Hypothalamus (tissue), 51 donors: ENCODE measurements at places on chromosomes 6 and 20.
A peak's percentile ranks its signal among the peaks of the same experiment; 100 is the strongest.

GRCh38 chr6:35148167-35148741 is 7.1 kb upstream of the TCP11 start:
- DNase-seq: no peak

DNA sequence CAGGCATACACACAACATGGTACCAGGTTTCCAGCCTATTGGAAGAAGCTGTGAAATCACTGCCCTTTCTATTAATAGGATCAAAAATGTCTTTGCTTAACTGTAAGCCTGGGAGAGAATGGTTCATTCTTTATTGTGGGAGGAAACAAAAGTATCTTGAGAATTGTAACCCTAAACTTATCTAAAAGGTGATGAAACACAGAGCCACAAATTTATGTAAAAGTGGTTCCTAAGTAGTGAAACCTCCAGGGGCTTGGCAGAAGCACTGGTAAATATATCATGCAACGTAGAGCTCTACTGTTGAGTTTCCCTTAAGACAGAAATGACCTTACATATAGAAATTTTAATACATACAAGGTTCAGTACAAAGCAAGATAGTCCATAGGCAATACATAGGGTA is 17.2 kb upstream of the NOX3 start:
- DNase-seq: no peak

GRCh38 chr6:143333081-143333480 is 117.4 kb downstream of the ADAT2 start:
- DNase-seq: no peak

DNA sequence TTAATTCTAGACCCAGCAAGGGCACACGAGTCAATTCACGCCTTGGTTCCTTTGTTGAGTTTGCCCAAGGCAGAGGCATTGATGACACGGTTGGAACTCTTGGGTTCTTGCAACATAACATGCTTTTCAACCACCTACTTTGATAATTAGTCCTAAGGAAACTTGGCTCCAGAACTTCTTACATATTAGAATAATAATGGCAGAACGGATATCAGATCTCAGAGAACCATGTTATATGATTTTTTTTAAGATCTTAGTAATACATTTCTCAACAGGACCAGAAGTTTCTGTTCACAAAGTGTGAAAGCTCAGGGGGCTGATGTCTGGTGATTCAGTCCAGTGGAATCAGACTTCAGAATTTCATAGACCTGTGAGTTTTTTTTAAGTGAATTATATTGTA is 19.2 kb downstream of the SPTLC3 start:
- DNase-seq: no peak

- DNase-seq: peak; percentile 23
These were observed 611.3 kb downstream of the HDGFL1 start for GRCh38 chr6:23180504-23181293.

- DNase-seq: no peak
These were observed 78.5 kb upstream of the ZFP64 start for GRCh38 chr20:52270001-52270606.

GRCh38 chr6:18497006-18497405 is 109.9 kb downstream of the RNF144B start:
- no peak for DNase-seq

GRCh38 chr20:588476-588875 is 21.6 kb downstream of the TCF15 start:
- DNase-seq: no peak

GRCh38 chr6:142796571-142796970 is 148.4 kb downstream of the HIVEP2 start:
- DNase-seq: no peak

- no peak for DNase-seq
These were observed 361.4 kb upstream of the JAG1 start for GRCh38 chr20:11035211-11035610.

- no peak for DNase-seq
These were observed 50.4 kb upstream of the CTNNBL1 start for GRCh38 chr20:37643400-37643799.

- no peak for DNase-seq
These were observed 401.1 kb downstream of the SAMD5 start for GRCh38 chr6:147909640-147910039.

GRCh38 chr6:20243288-20243687 is 31.0 kb upstream of the MBOAT1 start:
- DNase-seq: no peak

DNA sequence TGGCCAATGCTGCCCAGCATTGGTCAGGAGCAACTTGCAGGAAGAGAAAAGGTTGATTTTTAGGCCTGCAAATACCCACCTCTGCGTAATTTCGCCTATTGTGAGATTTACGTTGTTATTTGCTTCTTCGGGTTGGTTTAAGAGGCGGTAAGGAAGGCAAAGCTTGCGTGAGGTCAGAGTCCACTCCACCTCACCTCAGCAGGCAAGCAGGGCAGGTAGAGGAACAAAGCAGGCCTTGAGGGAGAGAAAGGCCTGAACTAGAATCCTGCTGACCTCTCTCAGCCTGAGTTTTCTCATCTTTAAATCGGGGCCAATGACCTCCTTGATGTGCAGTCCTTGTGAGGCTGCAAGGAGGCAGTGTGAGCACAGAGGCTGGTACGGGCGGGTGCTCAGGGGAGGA is 239.1 kb downstream of the CDC5L start:
- DNase-seq: no peak

- DNase-seq: no peak
These were observed 120.0 kb downstream of the CD164 start for GRCh38 chr6:109262261-109262660.

- DNase-seq: no peak
These were observed 127.6 kb downstream of the AIG1 start for GRCh38 chr6:143188292-143188691.

DNA sequence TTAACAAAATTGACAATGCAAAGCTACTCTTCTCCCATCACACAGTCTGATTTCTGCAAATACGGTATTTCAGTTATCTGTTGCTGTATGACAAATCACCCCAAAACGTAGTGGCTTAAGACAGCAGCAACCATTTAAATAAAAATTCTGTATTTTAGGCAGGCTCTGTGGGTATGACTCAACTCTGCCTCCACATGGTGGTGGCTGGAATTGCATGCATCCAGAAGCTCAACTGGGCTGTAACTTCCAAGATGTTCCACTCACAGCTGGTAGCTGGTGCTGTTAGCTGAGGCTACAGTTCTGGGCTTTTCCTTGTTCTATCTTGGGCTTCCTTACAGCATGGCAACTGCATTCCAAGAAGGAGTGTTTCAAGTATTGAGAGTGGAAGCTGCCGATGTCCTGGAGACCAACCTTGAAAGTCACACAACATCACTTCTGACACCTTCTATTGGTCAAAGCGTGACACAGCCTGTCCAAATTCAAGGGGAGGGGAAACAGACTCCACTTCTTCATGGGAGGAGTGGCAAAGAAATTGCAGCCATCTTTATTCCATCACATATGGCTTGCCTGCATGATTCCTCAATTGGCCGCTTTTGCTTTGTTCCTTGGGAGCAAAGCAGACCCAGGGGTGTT is 39.7 kb upstream of the TULP1 start:
- no peak for DNase-seq

DNA sequence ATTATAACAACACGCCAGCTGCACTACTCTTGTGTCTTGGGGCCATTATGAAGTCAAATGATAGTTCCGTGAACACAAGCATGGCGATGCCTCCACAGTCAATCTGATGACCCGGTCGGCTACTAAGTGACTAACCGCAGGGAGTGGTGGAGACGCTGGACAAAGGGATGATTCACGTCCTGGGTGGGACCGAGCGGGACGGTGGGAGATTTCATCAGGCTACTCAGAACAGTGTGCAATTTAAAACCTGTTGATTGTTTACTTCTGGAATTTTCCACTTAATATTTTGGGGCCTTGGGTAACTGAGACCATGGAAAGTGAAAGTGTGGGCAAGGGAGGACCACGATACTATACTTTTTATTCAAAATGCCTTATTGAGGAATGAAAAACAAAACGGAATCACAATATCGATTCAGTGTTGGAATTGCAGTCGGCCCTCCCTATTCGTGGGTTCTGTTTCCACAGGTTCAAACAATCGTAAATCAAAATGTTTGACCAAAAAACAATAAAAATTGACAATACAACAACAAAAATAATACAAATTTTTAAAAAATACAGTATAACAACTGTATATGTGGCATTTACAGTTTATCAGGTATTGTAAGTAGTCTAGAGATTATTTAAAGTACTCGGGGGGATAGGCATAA is 66.5 kb downstream of the MYLK4 start:
- DNase-seq: no peak

DNA sequence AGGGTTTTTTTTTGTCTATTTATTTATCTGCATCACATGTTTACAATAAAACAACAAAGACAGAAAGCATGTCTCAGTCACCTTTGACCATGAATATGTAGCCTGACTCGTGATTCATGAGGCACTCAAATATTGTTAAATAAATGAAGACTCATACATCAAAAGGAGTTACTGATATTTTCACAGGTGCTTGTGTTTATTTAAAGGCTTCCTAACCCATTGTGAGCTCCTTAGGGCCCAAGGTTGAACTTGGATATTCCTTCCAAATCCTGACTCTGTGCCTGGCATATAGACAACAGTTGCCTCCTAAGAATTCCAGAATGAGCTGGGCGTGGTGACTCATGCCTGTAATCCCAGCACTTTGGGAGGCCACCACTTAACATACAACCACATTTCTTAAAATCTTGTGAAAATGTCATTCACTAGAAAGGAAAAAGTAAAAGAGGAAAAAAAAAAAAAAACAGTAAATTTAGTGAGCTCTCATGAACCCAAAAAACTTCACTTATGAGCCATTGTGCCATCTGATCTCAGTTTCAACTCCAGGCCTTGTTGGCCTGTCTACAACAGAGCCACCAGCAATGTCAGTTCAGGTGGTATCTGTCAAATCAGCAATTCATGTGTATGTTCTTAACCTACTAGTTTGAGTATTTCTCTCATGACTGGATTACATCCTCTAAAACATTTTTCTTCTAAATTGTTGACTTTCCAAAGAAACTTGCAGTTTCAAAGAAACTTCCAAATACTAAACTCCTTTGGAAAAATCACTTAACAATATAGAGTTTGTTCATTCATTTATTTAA is 162.7 kb upstream of the MARCKS start:
- no peak for DNase-seq

- DNase-seq: no peak
These were observed 198.1 kb upstream of the UST start for GRCh38 chr6:148548749-148549140.

- DNase-seq: no peak
These were observed 53.1 kb downstream of the DSTN start for GRCh38 chr20:17622851-17623508.

DNA sequence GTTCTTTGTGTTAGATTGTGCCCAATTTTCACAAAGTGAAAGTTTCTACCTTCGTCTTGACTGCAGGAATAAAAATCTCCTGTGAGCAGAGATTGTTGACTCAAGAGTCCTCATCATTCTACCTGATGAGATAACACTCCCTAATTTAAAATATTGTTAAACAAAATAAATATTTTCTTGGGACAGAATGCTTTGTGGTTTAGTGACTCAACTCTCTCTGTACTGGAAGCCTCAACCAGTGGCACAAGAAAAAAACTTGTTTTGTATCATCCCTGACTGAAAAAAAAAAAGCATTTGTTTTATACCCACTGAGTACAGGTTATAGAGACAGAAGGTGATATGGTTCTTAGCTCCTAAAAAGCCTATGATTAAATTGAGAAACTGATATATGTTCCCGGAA is 78.9 kb downstream of the CRYBG1 start:
- no peak for DNase-seq

- DNase-seq: no peak
These were observed 35.0 kb downstream of the FAM50B start for GRCh38 chr6:3884007-3884745.

GRCh38 chr6:25334793-25335192 is 55.6 kb downstream of the CARMIL1 start:
- DNase-seq: no peak

GRCh38 chr6:109892451-109893435 is 85.4 kb upstream of the GPR6 start:
- no peak for DNase-seq

GRCh38 chr20:47283411-47283810 is 73.1 kb downstream of the ZMYND8 start:
- DNase-seq: no peak

DNA sequence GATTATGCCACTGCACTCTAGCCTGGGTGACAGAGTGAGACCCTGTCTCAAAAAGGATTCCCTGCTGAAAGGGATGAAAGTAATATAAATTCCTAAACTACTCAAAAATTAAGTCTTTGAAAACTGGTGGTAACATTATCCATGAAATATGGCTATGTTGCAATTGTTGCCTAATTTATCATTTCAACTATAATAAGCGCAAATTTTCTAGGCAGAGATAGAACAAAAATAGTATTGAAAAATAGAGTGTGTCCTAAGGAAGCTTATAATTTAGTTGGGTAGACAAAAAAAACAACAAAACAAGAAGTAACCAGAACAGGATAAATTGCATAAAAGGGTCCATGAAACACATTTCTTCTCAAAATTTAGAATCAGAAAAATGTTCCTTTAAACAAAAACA is 68.0 kb downstream of the FKBP5 start:
- no peak for DNase-seq

- peak; percentile 40 for DNase-seq
These were observed 26.0 kb downstream of the KCNQ2 start for GRCh38 chr20:63446216-63447024.

DNA sequence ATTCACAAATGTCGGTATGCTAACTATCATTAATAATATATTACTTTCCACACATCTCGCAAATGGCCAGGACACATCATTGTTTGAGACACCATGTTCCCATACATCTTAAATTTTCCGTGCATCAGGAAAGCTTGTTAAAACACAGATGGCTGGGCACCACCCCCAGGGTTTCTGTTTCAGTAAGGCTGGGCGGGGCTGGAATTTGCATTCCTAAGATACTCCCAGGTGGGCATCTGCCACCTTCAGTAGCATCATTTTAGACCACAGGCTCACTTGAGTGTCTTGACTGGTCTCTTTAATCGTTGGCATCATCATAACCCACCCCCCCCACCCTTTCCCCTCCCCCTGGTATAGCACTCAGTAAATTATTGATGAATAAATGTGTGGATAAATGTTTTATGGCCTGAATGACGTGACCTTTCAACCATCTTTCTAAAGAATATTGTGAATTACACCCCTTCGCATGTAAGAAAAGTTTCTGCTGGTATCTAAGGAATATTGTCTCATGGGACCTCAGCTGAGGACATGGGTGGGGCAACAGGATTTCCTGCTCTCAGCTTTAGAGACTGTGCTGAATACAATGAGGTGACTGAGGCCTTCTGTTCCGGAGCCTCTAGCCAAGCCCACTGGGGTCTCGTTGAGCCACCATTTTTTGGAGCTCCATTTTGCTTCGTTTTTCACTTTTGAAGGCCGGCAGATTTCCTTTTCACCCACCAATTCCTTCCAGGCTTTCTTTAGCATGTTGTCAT is 124.1 kb upstream of the NEDD9 start:
- no peak for DNase-seq

GRCh38 chr6:107614828-107615227 is 124.9 kb downstream of the SOBP start:
- DNase-seq: no peak
